ENCODE measurements at places on chromosomes 12 and 14.

DNA sequence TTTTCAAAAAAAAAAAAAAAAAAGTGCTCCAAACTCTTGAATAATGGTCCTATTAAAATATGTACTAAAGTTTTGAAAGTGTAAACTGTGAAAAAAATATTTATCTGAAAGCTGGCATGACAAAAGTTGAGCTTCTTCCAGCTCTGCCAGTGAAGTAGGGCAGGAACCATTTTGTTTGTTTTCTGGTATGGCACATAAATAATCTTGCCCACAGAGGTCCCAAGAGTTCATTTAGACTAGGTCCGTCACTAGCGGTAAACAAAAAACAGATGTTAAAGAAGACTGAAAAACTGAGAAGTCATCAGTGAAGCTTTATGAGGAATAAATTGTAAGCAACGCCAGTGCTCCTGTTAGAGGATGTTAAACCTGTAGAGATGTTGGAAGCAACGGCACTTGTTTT lies 7.0 kb downstream of the ERP27 start:
- DNase-seq = no peak

- peak; percentile 32 for DNase-seq
Measured at GRCh38 chr12:51591016-51591901, at the start of gene SCN8A. TSS of gene SCN8A (plus strand) at chr12:51591233. CDS start at chr12:51662818, 71,585 bp downstream.

GRCh38 chr14:100616854-100617409 lies 29.7 kb upstream of the BEGAIN start:
- DNase-seq = no peak

GRCh38 chr14:63633801-63634200 lies 7.9 kb downstream of the WDR89 start:
- no peak for DNase-seq

- no peak for DNase-seq
Measured at GRCh38 chr12:75455839-75456238, 24.7 kb upstream of the GLIPR1 start.

DNA sequence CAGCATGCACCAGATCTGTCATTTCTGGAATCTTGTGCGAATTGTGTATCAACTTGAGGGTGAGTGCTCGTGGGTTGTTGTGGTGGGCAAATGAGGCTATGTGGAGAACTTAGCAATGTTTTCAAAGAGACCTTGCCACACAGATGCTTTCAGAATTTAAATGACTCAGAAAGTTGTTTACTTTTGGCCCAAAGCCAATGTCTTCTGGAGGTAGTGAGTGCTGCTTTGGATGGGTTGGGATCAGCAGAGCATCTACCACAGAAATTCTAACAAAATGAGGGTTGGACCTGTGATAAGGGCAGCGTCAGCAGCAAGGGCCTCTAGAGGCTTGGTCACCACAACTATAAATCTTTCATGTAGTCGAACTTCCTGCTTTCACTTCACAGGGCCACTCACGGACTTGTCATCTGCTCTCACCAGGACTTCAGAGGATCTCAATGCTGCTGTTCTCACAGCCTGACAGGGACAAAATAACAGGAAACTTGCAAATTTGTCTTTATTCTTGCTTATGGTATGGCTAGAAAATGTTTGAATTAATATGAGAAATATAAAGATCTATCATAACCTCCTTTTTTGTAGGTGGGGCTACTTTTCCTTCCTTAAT lies 111.4 kb downstream of the DACT1 start:
- peak; percentile 27 for DNase-seq

- DNase-seq = no peak
Measured at GRCh38 chr12:101945369-101946232, 68.2 kb downstream of the DRAM1 start.

GRCh38 chr12:51262758-51263177 lies 7.4 kb downstream of the SMAGP start:
- no peak for DNase-seq

DNA sequence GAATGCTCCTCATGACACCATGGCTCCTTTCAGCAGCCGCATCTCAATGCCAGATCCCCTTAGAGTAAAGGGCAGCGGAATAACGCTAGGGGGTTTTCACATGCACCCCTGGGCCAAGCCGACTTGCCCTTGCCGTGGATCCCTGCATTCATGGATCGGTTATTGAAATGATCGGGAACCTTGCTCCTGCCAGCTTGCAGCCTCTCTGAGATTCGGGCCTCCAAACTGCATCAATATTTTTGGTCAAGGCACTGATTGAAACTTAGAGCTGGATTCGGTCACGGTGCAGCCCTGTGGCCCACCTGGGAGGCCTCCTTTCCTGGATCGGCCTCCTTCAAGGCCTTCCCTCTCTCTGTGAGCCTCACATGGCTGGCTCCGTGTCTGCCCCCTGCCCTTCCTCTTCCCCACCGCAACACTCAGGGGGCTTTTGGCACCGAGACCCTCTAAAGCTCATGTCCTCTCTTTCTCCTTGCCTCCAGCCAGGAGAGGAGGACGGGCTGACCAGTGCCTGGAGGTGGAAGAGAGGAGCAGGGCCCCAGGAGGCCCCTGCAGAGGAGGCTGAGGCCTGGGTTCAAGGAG lies 1.8 kb downstream of the PTPN6 start:
- no peak for DNase-seq

DNA sequence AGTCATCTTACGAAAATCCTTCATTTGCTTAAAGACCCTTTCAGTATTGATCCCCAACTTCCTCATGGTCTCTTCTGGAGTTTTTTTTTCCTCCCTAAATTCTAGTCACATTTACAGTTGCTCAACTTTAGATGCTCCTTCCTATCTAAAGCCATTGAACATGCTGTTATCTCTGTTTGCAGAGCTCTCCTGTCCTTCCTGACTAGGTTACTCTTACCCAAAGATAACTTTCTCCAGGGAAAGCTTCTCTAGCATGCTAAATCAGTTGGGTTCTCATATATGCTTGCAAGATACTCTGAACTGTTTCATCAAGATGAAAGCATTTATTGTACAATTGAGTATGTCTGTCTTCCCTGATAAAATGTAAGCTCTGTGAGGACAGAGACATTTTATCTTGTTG lies 1.8 kb upstream of the RAB21 start:
- DNase-seq = no peak

DNA sequence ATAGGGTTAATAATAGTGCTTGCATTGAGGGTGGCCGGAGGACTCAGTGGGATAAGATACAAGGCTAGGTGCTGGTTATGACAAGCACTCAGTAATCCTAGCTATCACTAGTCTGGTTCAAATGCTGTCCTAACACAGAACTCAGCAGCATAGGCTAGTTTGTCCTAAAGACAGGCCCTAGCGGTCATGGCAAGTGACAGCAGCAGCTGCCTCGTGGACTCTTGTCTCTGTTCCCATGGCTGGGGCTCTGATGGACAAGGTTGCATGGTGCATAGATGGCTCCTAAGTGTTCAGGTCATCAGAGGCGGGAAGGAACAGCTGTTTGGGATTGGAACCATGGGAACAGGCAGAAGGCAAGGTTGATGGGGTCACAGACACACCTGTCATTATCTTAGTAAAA lies 42.4 kb upstream of the IGF1 start:
- DNase-seq = no peak

DNA sequence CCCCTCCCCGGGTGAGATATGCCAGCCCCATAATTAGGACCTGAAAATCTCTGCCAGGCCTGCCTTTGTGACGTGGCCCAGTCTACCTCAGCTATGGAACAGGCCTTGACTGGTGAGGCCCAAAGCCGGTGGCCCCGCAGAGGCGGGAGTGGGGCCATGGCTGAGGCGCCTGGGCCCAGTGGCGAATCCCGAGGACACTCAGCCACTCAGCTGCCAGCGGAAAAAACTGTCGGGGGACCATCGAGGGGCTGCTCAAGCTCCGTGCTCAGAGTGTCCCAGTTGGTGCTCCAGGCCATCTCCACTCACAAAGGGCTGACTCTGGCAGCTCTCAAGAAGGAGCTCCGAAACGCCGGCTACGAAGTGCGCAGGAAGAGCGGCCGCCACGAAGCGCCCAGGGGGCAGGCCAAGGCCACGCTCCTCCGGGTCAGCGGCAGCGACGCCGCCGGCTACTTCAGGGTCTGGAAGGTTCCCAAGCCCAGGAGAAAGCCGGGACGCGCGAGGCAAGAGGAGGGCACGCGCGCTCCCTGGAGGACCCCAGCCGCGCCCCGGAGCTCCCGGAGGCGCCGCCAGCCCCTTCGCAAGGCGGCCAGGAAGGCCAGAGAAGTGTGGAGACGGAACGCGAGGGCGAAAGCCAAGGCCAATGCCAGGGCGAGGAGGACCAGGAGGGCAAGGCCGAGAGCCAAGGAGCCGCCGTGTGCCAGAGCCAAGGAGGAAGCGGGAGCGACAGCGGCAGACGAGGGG lies 21.4 kb downstream of the ZNF641 start:
- DNase-seq = no peak

DNA sequence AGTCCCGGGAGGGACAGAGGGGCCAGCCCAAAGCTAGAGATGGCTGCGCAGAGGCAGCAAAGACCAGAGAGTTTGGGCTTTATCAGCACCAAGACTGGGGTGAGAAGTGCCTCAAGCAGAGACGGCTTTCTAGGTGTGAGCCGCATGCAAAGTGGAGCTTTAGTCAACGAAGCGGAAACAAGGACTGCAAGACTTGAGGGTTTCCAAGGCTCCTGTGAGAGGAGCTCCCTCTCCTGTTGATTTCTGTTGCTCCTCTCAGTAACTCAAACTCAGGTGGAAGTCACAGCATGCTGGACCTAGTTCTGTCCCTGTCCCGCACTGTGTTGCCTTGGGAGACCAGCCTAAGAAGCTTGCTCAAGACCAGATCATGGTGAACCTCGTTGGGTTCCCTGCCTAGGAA lies 327.8 kb downstream of the MED13L start:
- DNase-seq = no peak

GRCh38 chr12:4153343-4153892 lies 120.1 kb upstream of the CCND2 start:
- peak; percentile 67 for DNase-seq

GRCh38 chr14:79586416-79586815 lies 624.9 kb downstream of the DIO2 start:
- no peak for DNase-seq

DNA sequence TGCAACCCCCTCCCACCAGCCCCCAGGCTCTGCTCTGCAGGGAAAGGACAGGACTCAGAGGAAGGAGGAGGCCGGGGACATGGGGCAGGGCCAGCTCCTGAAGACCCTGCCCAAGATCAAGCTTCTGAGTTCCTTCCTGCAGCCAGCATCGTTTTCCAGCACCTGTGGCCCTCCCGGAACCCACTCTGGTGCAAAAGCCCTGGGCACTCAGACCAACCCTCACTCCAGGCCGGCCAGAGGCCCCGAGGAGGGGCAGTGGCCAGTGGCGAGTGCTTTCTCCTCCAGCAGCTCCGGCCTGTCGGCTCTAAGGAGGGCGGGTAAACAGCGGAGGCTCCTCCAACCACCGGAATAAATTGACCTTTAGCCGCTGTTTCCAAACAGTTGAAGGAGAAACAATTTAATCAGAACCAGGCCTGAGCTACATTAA lies 10.8 kb downstream of the TMEM179 start:
- DNase-seq = no peak

- DNase-seq = no peak
Measured at GRCh38 chr12:94289461-94290312, 141.3 kb downstream of the PLXNC1 start.

DNA sequence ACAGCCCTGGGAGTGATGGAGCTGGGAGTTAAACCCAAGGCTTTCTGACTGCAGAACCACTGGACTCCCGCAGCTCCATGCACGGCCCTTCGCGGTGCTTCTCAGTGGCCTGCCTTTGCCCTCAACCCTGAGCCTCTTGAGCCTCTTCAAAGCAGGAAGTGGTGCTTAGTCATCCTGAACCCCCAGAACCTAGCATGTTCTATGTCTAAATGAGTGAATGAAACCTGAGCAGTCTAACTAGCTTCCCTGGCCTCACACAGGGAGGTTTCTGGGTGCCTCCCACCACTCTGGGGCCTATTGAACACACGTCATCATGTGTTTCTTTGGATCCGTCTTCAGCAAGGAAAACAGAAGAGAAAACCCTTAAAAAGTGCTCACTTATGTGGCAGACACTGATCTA lies 117.9 kb upstream of the SFSWAP start:
- peak; percentile 22 for DNase-seq

DNA sequence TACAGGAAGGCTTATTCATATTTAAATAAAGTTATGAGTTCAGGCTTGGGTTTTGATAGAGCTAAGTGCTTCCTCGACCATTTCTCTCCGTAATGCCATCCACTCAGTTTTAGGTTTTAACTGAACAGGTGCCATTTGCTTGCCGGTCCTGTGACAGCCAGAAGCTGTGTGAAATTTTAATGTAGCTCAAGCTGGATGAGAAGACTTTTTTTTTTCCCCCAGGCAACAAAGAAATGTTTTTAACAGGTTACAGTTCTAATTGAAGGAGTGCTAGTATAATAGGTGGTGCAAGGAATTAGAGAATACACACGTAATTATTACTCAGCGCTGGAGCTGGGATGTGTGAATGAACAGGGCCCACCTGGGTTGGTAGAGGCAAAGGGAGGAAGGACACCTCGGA lies 502.3 kb downstream of the AACS start:
- no peak for DNase-seq

DNA sequence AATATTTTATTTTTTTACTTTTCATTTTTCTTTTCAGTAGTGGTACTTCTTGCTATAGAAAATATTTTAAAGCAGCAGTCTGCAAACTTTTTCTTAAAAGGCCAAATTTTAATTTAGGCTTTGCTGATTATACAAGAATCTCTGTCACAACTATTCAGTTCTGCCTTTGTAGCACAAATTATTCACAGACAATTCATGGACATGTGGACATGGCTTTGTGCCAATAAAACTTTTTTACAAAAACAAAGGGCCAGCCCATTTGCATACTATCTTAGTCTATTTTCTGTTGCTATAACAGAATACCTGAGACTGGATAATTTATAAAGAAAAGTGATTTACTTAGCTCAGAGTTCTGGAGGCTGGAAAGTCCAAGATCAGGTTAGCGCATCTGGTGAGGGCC lies 17.1 kb downstream of the LLPH start:
- DNase-seq = no peak

GRCh38 chr12:630656-631632 lies 32.3 kb downstream of the NINJ2 start:
- DNase-seq = peak; percentile 82

- no peak for DNase-seq
Measured at GRCh38 chr14:97350415-97350814, 553.2 kb downstream of the VRK1 start.

GRCh38 chr14:60561845-60562746 lies 53.1 kb downstream of the SIX6 start:
- no peak for DNase-seq

DNA sequence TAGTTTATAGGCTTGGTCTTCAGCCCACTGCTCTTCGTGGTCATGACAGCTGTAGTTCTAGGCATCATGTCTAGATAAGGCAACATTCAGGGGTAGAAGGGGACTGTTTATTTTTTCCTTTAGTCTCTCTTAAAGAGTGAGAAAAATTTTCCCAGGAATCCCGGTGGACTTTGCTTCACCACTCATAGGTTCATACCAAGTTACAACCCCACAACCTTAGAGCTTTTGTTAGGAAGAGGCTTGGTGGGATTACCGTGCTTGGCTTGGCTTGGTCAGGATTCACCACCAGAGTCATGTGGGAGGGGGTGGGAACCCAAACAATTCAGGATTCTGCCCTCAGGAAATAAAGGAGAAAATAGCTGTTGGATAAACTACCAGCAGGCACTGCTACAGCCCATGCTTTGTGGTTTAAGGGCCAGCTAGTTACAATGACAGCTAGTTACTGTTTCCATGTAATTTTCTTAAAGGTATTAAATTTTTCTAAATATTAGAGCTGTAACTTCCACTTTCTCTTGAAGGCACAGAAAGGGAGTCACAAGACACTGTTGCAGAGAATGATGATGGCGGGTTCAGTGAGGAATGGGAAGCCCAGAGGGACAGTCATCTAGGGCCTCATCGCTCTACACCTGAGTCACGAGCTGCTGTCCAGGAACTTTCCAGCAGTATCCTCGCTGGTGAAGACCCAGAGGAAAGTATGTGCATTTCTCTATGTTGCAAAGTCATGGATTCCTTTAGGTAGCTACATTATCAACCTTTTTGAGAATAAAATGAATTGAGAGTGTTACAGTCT lies 25.9 kb upstream of the PAPLN start:
- DNase-seq = no peak
